ENCODE measurements at places on chromosomes 6 and 20.

DNA sequence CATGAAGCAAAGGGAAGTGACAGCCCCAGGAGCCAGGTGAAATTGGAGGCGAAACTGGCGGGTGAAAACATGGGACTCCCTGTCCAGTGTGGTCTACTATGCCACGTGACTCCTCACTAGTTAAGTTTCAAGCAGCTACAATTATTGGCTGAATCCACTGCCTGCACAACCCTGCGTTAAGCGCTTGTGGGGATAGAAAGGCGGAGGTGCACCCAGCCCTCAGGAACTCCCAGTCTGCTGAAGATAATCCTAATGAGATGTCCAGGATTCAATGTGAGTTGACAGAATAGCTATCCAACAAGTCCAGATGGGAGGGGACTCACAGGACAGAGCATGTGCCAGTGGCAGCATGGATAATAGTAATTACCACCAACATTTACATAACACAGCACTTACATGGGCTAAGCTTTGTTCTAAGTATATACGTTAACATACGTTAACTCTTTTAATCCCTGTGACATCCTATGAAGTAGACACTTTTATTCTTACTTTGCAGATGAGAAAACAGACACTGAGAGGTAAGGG is 1.8 kb downstream of the MOCS1 start:
- DNase-seq: no peak

DNA sequence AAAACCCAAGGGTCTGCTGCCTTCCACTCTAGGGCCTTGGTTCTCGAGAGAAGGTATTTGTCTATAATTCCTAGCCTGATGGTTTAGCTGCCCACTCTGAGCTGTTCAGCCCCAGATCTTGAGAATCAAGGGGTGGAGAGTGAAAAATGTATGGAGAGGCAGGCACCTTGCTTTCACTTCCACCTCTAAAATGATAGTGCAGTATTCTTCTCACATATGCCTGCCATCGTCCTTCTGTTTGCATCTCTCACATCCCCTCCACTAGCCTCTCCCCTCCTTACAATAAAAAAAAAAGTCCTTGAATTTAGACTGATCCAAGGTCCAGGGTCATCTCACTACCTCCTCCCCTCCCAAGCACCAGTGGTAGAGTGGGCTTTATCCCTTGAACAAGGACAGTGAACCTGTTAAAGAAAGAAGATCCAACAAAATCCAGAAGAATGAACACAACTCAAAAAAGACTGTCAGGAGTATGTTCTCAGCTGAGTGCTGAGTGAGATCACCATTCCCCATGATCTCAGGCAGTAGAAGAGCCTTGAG is 104.2 kb downstream of the HIVEP1 start:
- DNase-seq: no peak

DNA sequence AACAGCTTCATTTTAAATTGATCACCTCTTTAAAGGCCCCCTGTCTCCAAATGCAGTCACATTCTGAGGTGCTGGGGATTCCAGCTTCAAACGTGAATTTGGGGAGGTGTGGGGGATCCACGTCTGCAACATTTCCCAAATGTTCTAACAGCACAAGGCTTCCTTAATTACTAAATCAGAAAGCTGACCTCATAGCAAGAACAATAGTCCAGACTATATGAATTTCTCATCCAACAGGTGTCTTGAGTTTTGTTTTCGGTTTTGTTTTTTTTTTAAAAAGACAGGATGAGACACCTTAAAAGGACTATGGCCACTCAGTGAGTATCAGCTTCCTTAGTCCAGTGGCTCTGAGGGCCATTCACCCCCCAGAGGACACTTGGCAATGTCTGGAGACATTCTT is 11.5 kb downstream of the ATP9A start:
- DNase-seq: no peak

GRCh38 chr6:36915599-36915998 is 29.8 kb downstream of the C6orf89 start:
- DNase-seq: no peak

DNA sequence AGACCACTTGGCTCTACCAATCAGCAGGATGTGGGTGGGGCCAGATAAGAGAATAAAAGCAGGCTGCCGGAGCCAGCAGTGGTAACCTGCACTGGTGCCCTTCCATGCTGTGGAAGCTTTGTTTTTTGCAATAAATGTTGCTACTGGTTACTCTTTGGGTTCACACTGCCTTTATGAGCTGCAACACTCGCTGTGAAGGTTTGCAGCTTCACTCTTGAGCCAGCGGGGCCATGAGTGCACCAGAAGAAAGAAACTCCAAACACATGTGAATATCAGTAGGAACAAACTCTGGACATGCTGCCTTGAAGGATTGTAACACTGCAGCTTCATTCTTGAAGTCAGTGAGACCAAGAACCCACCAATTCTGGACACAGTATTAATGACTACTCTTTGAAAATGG is 89.9 kb upstream of the MBOAT1 start:
- no peak for DNase-seq

- no peak for DNase-seq
These were observed 28.4 kb downstream of the WRNIP1 start for GRCh38 chr6:2793534-2794151.

GRCh38 chr20:44691424-44692423 is 23.4 kb upstream of the CCN5 start:
- DNase-seq: no peak
